ENCODE measurements at places on chromosomes 7 and 10.

- DNase-seq = no peak
These were observed 41.6 kb downstream of the KMT2E start for GRCh38 chr7:105055621-105056020.

DNA sequence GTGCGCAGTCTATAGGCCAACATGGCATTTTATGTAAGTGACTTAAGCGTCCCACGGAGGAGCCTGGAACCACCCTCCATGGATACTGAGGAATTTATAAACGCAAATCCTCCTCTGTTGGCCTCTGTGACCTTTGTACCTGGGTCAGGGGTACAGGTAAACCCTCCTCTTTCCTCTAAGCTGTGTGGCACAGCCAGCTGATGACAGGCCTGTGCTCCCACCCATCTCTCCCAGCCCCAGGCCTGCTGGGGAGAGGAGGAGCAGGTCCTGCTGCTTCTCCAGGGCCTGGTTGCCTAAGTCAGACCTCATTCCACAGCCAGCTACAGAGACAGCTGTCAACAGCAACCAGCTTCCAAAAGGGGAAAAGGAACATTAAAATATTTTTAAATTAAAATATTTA is 5.0 kb downstream of the AVPI1 start:
- peak; percentile 50 for DNase-seq

- no peak for DNase-seq
These were observed 39.4 kb downstream of the PLXNA4 start for GRCh38 chr7:132536654-132537395.

DNA sequence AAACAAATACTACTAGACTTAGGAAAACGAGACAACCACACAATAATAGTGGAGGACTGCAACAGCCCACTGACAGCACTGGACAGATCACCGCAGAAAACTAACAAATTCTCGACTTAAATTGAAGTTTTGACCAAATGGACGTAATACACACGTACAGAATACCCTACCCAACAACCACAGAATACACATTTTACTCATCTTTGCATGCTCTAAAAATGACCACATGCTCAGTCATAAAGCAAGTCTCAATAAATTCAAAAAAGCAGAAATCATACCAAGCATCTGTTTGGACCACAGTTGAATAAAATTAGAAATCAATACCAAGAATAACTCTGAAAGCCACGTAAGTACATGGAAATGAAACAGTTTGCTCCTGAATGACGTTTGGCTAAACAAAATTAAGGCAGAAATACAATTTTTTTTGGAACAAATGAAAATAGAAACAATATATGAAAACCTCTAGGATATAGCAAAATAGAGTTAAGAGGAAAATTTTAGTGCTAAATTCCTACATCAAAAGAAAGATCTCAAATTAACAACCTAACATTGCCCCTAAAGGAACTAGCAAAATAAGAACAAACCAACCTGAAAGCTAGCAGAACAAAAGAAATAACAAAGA is 30.6 kb downstream of the MAPK8 start:
- DNase-seq = no peak

- DNase-seq = no peak
These were observed 1062.9 kb upstream of the GHITM start for GRCh38 chr10:83076443-83076842.

DNA sequence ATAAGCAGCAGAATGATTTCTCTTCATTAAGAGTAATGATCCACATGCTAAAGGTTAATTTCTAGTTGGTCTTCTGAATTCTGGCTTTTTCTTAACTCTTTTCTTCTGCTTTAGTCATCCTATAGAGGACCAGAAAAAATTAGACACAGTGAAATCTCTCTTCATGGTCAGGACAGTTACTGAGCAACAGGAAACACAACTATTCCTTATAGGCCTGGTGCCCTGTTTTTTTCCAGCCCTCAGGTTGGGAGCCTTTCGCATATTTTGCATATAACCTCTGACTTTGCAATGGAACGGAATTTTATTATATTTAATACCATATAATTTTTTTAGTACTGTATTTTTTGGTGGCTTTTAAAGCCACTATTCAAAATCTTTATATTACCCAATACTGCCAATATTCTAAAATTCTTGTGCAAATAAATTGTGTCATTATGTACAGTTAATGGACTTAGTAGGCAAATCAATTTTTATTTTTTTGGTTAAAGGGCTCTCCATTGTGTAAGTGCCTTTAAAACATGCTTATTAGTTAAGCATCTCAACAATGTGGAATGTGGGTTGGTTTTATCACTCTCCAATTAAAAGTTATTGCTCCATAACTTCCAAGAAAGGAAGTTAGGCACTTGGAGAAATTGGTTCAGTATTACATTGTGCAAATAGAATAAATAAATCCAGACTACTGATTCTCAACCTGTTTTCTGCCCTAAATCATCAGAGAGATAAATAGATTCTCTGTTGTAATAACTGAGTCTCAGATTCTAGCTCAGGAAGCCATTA is 22.5 kb downstream of the ARL4A start:
- no peak for DNase-seq

DNA sequence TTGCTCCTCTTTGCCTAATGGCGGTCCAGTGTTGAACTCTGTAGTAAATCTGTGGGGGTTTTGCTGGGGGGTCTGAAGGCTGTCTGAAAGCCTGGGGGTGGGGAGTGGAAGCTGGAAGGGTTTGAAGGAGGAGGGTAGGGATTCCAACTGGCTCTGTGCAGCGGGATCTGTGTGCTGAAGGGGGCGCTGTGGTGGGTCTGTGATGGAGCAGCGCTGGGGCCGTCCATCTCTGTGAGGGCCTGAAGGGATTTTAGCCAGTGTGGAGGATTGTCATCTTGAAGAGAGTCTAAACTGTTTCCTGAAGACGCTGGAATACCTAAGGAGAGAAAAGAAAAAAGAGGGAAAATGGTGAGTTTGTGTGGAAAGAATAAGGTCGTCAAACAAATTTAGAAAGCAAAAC is 129.2 kb downstream of the STRA8 start:
- DNase-seq = no peak

DNA sequence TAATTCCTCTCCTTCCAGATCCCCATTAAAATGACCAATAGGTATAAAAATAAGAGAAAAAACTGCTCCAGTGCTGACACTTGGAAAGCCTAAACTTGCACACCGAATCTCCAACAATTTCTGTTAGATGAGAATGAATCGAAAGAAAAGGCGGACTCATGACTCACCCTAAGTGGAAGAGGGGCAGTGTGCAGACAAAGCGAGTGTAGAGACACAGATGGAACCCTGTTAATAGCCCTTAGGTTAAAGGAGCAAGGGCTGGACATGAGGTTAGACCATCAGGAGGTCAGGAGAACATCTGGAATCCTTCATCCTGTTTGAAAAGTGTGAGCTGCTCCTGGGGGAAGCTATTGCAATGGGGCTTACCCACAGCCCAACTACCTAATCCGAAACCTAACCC is 103.4 kb upstream of the GLI3 start:
- no peak for DNase-seq

DNA sequence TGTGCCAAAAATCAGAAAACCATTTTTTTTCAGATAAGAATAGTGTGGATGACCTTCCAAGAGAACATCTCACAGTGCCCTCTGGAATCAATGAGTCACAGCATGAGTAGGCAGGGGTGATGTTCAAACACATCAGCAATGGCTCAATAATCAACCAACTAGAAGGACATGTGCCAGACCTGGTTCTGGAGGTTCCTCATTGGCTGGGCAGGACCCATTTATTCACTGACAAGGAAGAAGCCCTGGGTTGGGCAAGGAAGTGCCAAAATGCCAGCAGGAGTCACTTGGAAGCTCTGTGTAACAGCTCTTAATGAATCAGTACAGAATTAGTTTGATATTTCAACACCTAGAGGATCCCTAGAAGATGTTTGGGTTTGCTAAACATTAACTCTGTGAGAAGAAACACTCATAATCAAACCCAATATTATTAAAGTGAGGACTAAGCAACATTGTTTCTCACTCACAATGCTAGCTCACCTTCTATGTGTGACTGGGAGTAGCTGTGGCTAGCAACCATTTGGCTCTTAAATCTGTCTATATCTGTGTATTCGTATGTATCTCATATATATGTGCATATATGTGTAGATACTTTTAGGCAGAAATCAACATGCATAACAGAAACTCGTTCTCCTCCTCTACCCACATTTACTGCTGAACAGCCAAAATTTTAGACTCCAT is 72.3 kb upstream of the APBB1IP start:
- no peak for DNase-seq

- no peak for DNase-seq
These were observed 31.6 kb downstream of the OGDH start for GRCh38 chr7:44637788-44638594.

GRCh38 chr10:93437946-93438612 is 44.1 kb downstream of the MYOF start:
- DNase-seq = no peak

- no peak for DNase-seq
These were observed 83.9 kb upstream of the UNC5B start for GRCh38 chr10:71128311-71128980.

GRCh38 chr10:42975558-42976340 is 101.1 kb upstream of the RET start:
- peak; percentile 20 for DNase-seq

Data from HepG2 (cell line).